ENCODE measurements at places on chromosomes 12 and 14.

- DNase-seq = no peak
Measured at GRCh38 chr14:94368243-94368590, 20.2 kb downstream of the SERPINA1 start.

DNA sequence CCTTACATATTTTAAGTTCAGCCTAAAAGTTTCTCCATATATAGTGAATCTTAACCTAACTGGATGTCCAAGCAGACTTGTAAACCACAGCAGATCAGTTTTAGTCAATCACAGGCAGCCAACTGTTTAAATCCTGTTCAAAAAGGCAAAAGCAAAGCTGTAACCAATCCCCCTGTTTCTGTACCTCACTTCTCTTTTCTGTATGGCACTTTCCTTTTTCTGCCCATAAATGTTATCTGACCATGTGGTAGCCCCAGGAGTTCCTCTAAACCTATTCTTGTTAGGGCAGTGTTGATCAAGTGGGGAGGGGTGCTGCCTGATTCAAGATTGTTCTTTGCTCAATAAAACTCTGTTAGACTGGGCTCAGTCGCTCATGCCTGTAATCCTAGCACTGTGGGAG, 8.5 kb upstream of the DACT1 start:
- no peak for DNase-seq

GRCh38 chr12:25868193-25868592, 90.3 kb upstream of the RASSF8 start:
- DNase-seq = no peak

GRCh38 chr12:53505555-53506449, 1.5 kb downstream of the NPFF start:
- DNase-seq = no peak

DNA sequence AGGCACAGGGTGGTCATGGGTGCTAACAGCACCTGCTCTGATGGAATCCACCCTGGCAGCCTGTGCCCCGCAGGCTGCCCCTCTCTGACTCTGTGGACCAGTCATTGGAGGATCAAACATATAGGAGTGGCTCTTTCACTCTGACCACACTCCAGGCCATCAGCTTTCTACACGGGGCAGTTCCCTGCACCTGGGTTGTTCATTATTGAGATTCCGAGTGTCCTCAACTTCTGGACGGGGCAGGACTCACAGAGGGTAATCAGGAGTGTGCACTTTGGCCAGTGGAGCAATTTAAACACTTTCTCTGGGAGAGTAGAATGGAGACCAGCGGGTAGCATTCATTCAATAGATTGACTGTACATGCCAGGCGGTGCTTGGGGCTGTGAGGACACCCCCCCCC, 94.8 kb downstream of the NINJ2 start:
- no peak for DNase-seq

DNA sequence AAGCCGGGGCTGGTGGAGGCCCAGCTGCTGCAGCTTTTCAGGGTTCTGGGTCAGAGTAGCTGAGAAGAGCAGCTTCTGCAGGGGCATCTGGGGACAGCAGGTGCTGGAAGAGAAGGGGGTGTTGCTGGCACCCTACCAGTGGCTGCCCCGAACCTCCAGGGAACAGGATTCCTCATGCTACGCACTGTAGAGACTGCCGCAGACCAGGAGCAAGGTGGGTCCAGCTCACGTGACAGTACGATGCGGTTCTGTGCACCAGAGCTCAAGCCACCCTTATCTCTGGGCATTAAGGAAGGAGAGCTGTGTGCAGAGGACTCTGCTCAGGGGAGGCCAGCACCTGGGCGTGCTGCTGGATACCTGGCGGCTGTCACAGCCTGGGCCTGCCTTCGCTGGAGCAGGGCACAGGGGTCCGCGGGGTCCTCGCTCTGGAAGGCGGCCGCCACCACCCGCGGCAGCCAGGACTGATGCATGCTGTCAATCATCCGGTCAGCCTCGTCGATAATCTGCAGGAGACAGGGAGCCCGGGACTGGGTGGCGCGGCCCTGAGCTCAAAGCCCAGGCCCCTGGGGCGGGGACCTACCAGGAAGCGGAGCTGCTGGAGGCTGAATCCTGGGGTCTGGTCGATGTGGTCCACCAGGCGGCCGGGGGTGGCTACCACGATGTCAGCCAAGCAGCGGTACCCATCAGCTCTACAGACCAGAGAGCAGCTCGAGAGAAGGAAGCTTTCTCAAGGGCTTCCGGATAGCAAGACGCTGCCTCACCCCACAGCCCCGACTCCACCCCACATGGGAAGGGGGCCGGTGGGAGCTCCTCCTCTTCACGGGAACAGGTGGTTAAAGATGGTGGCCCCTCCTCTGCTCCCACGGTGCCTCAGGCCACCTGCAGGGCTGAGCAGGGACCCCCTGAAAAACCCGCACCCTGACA, 2.9 kb downstream of the DDX51 start:
- DNase-seq = no peak
